ENCODE measurements at places on chromosomes 13 and 19.

GRCh38 chr19:11425719-11426457 lies 6.8 kb upstream of the RGL3 start:
- no peak for DNase-seq

- DNase-seq, result no peak
Measured at GRCh38 chr19:9939301-9939913, 3.1 kb upstream of the OLFM2 start.

- DNase-seq, result no peak
Measured at GRCh38 chr13:45048890-45049407, 59.6 kb downstream of the GPALPP1 start.

DNA sequence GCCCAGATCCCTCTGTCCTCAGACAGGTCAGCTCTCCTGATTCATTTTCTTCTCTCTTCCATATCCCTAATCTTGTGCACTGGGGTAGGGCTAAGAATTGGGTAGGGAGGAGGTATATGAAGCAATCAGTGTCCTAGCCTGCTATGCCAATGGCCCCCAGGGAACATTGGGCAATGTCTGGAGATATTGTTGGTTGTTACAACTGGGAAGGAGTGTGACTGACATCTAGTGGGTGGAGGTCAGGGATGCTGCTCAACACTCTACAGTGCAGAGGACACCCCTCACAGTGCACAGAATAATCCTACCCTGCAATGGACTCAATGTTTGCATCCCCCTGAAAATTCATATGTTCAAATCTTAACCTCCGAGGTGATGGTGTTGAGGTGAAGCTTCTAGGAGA lies 57.5 kb downstream of the CPAMD8 start:
- DNase-seq, result no peak

DNA sequence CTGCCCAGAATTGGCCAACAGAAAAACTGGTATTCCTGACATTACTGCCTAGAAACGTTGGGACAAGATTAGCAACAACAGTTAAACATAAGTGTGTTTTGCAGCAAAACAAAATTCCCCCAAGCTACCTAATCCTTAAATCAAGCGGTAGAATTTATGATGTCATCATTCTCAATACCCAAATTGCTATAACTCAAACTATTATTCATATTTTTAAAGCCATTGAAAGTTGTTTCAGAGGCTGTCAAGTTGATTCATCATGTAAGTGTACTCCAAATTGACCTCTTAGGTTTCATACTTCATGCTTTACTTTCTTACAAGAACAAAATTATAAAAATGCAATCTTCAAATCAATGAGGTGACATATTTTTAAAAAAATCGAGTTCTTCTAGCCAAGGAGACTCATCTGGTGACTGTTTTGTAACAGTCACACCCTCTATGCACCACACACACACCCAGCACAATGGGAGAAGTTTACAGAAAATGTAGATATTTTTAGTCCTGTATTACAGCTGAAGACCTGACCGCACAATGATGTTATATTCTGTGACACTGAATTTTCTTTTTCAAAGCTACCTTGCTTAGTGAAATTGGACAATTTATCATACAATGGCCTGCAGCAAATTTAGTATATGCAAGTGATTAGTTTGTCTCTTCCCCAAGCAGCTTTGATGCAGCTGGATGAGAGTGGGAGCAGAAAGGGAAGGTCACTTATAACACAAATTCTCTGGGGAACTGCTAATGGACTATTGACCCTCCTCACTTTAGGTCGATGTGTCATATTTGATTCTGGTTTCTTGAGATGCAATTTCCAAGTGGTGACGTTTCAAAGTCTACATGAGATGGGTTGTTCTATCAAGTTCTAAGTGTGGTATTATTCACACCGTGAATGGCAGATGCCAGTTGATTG lies 345.3 kb upstream of the OBI1 start:
- no peak for DNase-seq

GRCh38 chr19:16888629-16889365 lies at the start of gene F2RL3:
Gene F2RL3 (plus strand): TSS chr19:16888999. CDS start chr19:16889190, 191 bp downstream.
- no peak for DNase-seq

GRCh38 chr19:37007587-37008220 lies 70.5 kb upstream of the ZNF420 start:
- no peak for DNase-seq

GRCh38 chr13:111404746-111405145 lies 84.3 kb downstream of the TEX29 start:
- DNase-seq, result no peak

GRCh38 chr19:58279925-58280316 lies 1.2 kb downstream of the ZNF8 start:
- DNase-seq, result no peak

- no peak for DNase-seq
Measured at GRCh38 chr19:31083105-31083504, 266.1 kb downstream of the TSHZ3 start.

DNA sequence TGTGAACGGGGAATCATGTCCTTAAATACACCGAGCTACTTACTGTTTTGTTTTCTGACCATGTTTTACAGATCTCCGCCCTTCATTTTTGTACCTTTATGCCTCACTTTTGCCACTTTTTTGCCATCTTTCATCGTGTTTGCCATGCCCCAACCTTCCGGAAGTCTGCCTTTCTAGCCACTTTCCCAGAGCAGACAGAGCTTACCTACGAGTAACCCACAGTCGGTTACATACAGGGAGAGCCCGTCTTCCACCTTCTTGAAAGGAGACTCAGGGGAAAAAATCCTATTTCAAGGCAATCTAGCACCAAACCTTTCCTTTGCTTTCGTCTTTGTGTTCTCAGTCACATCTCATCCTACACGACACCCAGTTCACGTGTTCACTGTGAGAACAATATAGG lies 26.1 kb downstream of the RFPL4AL1 start:
- no peak for DNase-seq

GRCh38 chr13:33050161-33050560 lies 33.9 kb downstream of the KL start:
- DNase-seq, result no peak

DNA sequence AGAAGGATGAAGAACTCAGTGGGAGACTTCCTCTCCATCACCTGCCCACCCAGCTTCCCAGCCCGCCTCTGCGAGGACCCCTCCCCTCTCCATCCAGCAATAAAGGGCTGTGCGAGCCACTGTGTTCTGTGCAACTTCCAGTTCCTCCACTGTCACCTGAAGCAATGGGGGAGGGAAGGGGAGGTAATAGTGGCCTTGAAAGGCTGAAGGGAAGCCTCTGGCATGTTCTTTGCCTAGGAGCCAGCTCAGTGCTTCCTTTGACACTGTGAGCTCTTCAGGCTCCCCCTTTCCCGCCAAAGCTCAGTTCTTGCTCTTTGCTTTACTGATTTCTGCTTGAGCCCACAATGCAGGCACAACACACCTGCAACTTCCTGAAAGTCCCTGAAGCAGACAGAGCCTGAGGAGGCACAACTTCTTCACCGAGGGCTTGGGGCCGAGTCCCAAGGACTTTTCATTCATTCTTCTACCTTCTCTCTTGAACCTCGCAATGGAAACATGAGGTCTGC lies 73.2 kb upstream of the DOCK9 start:
- no peak for DNase-seq

- no peak for DNase-seq
Measured at GRCh38 chr13:77698201-77699058, 943 bp downstream of the SLAIN1 start.

- DNase-seq, result no peak
Measured at GRCh38 chr13:113786262-113786841, 27.3 kb downstream of the TMEM255B start.

GRCh38 chr19:55080968-55081769 lies 5.5 kb downstream of the EPS8L1 start:
- peak; percentile 43 for DNase-seq

DNA sequence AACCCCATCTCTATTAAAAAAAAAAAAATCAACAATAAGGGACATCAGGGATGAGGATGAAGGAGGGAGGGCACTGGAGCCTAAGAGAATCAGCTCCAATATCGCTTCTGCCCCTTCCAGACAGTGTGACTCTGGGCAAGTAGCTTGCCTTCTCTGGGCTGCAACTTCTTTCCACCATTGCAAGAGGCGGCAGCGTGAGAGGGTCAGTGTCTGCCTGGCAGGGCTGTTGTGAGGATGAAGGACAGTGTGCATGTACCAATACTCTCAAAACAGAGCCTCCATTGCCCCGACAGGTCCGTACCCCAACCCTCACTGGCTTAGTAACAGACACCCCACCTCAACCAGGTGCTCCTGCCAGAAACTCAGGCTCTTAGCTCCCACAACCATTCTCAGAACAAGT lies 15.3 kb upstream of the LENG8 start:
- DNase-seq, result no peak

DNA sequence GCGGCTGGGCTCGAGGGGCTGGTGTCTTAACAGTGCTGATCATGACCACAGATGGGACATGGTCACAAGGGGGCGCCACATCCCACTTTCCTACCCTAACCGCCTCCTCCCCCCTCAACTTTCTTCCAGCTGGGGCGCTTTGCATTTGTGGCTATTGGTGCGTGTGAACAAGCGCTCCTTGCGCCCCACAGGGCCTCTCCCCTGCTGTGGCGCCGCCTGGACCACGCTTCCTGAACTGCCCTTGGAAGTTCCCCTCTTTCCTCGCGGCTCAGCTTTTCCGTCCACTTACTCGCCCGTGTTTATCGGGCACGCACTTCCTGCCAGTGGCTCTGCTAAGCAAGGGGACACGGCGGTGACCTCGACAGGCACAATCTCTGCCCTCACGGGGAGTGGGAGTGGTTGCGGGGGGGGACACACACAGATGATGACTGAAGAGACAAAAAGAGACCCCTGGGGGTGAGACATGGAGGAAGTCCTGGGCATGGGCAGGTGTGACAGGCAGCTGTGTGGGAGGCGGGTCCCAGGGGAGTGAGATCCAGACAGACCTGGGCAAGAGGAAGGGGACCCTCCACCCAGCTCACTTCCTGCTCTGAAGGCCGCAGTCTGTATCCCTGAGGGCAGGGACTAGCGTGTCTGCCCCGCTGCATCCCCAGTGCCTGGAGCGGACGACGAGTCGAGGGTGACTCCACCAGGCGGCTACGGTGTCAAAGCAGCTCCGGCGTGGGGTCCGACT lies 40.3 kb downstream of the ZNF787 start:
- DNase-seq, result peak; percentile 33

GRCh38 chr13:89454681-89455080 lies 1783.5 kb downstream of the SLITRK5 start:
- no peak for DNase-seq

- no peak for DNase-seq
Measured at GRCh38 chr19:55400281-55401087, 7.1 kb downstream of the UBE2S start.

DNA sequence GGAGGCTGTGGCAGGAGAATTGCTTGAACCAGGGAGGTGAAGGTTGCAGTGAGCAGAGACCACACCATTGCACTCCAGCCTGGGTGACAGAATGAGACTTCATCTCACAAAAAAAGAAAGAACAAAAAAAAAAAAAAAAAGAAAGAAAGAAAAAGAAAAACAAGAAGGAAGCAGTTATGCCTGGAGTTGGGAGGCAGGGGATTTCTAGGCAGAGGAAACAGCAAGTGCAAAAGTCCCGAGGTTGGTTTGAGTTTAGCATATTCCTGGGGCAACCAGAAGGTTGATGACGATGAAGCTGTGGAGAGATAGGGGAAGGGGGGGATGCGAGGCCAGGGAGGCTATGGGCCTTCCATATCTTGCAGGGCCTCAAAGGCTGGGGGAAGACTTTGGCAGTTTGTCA lies 11.5 kb upstream of the EML2 start:
- no peak for DNase-seq

- DNase-seq, result peak; percentile 67
Measured at GRCh38 chr13:30395192-30396158, 26.8 kb upstream of the UBE2L5 start.

- peak; percentile 6 for DNase-seq
Measured at GRCh38 chr19:29811125-29812079, at the start of gene CCNE1. Gene CCNE1 (plus strand): TSS chr19:29811991. CDS start chr19:29812556, 565 bp downstream.

DNA sequence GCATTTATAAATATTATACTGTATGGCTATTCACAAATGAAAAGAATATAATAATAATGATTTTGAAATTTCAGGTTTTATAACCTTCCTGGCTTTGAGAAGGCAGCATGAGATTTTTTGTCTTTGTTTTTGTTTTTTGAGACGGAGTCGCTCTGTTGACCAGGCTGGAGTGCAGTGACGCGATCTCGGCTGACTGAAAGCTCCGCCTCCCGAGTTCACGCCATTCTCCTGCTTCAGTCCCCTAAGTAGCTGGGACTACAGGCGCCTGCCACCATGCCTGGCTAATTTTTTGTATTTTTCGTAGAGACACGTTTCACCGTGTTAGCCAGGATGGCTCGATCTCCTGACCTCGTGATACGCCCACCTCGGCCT lies 64.1 kb downstream of the ZNF429 start:
- peak; percentile 48 for DNase-seq

GRCh38 chr13:113839536-113840204 lies 24.2 kb downstream of the GAS6 start:
- no peak for DNase-seq

DNA sequence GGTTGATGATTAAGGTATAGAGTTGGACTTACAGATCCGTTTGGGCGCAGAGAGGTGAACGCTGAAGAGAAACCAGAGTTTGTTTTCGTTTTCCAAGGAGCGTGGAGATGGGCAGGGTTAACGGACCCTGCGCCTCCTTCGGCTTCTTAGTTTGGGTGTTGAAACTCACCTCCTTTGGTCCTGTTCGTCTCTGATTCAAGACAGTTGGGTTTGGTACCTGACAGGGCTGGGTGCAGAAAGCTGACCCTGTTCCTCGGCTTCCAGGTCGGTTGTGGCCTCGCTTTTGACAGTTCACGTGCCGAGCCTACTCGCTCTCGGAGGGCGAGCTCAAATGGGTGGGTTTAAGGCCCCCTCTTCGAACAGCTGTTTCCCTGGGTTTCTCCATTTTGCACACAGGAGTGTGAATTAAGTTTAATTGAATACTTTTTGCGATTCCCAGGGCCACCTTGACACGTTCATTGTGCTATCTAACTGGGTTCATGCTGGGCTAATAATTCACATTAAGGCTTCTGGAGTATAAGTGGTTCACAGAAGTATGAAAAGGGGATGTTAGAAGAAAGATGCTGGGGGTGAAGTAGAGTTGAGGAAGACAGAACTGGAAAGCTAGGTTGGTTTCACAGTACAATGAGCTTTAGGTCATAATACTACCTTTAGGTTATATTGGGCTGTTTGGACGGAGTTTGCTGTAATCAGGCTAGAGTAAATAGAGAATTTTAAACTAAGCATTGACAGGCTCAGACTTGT lies 638 bp downstream of the USPL1 start:
- DNase-seq, result no peak

DNA sequence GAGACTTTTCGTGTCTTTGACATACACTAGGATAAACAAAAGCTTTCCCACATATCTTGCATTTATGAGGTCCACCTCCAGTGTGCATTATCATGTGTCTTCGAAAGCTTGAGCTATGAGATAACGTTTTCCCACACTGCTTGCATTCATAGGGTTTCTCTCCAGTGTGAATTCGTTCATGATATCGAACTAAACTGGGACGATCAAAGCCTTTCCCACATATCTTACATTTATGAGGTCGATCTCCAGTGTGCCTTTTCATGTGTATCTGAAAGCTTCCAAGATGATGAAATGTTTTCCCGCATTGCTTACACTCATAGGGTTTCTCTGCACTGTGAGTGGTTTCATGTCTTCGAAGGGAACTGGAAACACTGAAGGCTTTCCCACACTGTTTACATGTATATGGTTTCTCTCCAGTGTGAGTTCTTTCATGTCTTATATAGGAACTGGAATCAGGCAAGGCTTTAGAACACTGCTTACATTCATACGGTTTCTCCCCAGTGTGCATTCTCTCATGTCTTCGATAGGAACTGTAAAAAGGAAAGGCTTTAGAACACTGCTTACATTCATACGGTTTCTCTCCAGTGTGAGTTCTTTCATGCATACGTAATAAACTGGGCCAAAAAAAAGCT lies 14.5 kb downstream of the ZNF563 start:
- no peak for DNase-seq

- no peak for DNase-seq
Measured at GRCh38 chr13:60226507-60226906, 62.8 kb upstream of the DIAPH3 start.
